Neural cell (in vitro differentiated cells): ENCODE measurements at places on chromosomes 4 and X. TPM values are rescaled to one million over a fixed set of nuclear protein-coding genes. Genes with fewer than 3 reads are reported as not detected.

Gene MANBA
- polyA plus RNA-seq: 43.8 and 53.7 TPM in 2 replicates

Gene OTC
- polyA plus RNA-seq: not detected in 2 replicates

Gene PF4V1
- polyA plus RNA-seq: not detected in 2 replicates

Gene ADH7
- polyA plus RNA-seq: not detected in 2 replicates

Gene FAT4
- 5.6 and 8.7 TPM in 2 replicates for polyA plus RNA-seq

Gene PNMA6F
- polyA plus RNA-seq: 0.77 and 1.7 TPM in 2 replicates

Gene SULT1B1
- not detected in 2 replicates for polyA plus RNA-seq

Gene ANKRD50
- polyA plus RNA-seq: 17.0 and 18.6 TPM in 2 replicates

Gene AWAT2
- not detected in 2 replicates for polyA plus RNA-seq

Gene CSN2
- polyA plus RNA-seq: not detected in 2 replicates

Gene PPARGC1A
- 7.0 and 7.2 TPM in 2 replicates for polyA plus RNA-seq

Gene HPGDS
- not detected in 2 replicates for polyA plus RNA-seq

Gene CD38
- polyA plus RNA-seq: 0.21 TPM in 1 of 2 replicates, not detected in the other

Gene ARHGAP36
- 4.9 and 6.7 TPM in 2 replicates for polyA plus RNA-seq

Gene SUPT20HL1
- polyA plus RNA-seq: not detected in 2 replicates

Gene SOD3
- polyA plus RNA-seq: not detected in 2 replicates

Gene TLR8
- not detected in 2 replicates for polyA plus RNA-seq

Gene CBLL2
- polyA plus RNA-seq: not detected in 2 replicates

Gene DAPP1
- polyA plus RNA-seq: not detected in 2 replicates

Gene GSX2
- polyA plus RNA-seq: 0.48 and 0.87 TPM in 2 replicates

Gene DDX53
- not detected in 2 replicates for polyA plus RNA-seq
